Uterus (tissue), 4 donors: ENCODE measurements at places on chromosomes 16 and 17. TPM values are rescaled to one million over a fixed set of nuclear protein-coding genes. Genes with fewer than 3 reads are reported as not detected.

GRCh38 chr16:67544329-67544841, 15.8 kb downstream of the RIPOR1 start:
- DNase-seq: no peak

NPIPA8 gene
- 5.1 TPM for total RNA-seq

SLC35G6 gene
- total RNA-seq: not detected

HIC1 gene
- total RNA-seq: 63.6 TPM

GRCh38 chr16:10151718-10152117, 30.5 kb downstream of the GRIN2A start:
- no peak for DNase-seq

DNA sequence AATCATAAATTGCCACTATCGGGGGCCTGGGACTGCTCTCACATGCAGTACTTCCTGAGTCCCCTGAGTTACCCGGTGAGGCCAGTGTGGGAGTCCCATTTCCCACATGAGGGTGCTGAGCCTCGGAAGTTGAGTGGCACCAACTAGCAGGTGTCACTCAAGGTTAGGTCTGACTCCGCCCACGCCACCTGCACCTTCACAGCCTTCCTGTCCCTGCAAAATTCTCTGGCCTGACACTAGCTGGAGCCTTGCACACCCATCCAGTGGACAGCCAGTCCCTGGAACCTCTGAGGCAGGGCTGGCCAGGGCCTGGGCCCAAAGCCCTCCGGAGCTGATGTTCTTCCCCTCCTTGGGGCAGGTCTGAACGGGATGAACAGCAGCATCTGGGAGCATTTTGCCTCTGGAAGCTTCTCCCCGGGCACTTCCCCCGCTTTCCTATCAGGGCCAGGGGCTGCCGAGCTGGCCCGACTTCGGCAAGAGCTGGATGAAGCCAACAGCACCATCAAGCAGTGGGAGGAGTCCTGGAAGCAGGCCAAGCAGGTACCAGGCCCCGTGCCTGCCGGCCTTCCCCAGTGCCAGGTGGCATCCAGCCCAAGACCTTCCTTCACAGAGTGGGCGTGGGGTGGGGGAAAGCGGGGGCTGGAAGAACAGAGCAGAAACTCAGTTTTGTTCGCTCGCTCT, 21.9 kb downstream of the UNC13D start:
- DNase-seq: peak; percentile 57
